ENCODE measurements at places on chromosomes 1 and 21.
A peak's percentile ranks its signal among the peaks of the same experiment; 100 is the strongest.

DNA sequence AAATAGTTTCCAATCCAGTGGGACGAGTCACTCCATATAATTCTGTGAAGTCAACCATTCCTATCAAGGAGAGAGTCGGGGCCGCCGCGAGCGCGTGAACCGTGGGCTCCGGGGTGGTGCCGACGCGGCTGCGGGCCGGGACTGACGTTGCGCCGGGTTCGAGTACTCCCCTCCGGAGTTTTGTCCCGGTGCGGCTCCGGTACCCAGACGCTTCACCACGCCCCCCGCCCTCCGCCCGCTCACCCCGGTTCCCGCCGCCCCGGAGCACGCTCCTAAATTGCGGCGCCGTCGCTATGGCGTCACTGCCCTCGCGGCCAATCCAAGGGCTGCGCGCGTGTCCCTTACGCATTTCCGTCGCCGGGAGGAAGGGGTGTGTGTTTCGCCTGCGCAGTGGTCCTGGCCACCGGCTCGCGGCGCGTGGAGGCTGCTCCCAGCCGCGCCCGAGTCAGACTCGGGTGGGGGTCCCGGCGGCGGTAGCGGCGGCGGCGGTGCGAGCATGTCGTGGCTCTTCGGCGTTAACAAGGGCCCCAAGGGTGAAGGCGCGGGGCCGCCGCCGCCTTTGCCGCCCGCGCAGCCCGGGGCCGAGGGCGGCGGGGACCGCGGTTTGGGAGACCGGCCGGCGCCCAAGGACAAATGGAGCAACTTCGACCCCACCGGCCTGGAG, at the start of gene ATAD3B:
TSS of gene ATAD3B (plus strand) at position 377 of the 664 bp plus-strand sequence. CDS start at position 497, 120 bp downstream.
- peak; percentile 72 for DNase-seq

GRCh38 chr1:184291701-184292100, 95.1 kb upstream of the C1orf21 start:
- DNase-seq = no peak

DNA sequence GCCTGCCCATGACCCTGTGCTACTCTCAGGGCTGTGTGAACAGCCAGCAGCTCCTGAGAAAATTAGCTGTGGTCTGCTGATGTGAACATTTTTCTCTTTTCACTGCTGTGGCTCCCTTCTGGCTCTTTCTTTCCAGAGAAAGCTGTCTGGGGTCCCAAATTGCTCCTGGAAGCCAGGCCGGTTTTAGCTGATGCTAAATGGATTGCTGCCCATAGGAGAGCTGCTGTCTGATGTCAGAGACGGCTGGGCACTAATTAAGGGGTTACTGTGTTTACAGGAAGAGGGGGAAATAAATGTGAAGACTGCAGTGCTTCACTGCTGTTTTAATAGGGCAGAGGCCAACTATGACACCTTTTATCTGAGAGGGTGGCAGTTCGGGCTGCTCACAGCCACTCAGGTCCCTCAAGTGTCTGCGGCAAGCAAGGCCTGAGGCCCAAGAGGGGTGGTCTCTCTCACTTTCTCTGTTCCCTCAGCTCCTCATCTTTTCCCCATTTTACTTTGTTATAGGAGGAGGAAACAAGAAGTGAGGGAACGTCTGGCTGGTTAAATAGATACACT, 106.0 kb upstream of the GNG12 start:
- no peak for DNase-seq

- no peak for DNase-seq
Observed at GRCh38 chr21:28518630-28519029, 474.0 kb downstream of the LTN1 start.

GRCh38 chr21:44845418-44846223, 27.8 kb upstream of the SUMO3 start:
- DNase-seq = no peak

DNA sequence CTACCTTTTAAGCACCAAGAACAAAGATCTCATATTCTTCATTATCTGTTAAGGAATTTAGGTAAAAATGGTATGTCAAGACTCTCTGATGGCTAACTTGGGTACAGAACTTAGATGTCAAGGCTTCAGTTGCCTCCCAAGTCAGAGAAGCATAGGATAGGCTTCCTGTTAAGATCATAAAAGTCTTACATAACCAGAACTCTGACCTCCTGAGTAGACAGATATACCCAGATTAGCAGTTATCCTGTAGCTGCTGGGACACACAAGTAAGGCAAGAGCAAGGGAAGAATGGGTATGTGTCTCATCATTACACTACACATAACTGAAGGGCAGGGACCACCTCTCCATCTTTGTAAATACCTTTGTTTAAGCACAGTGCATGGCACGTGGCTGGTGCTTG, 15.4 kb upstream of the KLHL12 start:
- no peak for DNase-seq

GRCh38 chr1:160800645-160801408, 4.9 kb downstream of the LY9 start:
- DNase-seq = no peak

DNA sequence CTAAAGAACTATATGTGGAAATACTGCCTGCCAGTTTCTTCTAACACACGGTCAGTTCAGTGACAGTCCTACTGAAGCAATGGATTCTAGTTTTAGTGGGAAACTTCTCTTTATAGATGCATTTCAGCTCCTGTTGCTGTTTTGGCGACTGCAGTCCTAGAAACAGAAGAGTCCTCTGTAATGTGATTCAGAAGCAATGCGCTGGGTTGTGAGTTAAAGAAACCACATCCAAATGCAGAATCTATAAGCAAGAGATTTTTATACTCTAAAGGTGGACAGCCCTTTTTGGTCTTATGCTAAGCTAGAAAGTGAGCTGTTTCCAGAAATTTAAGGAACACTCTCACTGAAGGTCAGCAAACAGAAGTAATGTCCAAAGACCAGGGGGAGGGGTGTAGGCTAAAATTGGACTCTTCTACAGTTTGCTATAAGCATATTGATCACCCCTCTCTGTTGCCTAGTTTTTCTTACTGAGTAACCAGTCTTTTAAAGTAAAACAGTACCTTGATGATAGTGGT, 30.8 kb downstream of the DUSP10 start:
- DNase-seq = no peak

GRCh38 chr1:226627050-226627755, 78.6 kb downstream of the STUM start:
- no peak for DNase-seq

DNA sequence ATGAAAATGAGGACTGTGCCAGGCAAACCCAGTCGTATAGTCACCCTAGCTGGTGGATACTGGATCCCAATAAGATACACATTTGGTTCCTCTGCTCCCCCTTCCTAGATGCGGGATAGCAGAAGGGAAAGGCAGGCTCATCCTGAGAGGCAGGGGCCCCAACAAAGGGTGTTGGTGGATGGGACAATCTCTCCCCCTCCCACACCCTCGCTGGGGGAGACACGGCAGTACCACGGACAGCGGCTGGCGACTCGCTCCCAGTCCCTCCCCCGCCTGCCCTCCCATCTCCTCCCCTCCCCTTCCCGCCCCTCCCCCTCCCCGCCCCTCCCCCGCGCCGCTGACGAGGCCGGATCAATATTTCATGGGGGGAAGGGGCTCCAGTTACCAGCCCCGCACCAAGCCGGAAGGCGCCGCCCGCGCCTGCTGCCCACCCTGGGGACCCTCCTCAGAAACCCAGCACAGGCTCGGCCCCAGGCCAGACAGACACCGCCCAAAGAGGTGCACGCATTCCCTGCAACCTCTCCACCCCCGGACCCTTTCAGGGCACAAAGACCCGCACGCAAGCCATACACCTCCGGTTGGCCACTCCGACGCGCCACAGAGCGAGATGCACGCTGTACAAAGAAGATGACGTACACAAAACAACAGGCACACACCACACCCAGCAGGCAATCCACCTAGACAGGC, 11.5 kb downstream of the RIMS3 start:
- no peak for DNase-seq

- DNase-seq = no peak
Observed at GRCh38 chr1:114097109-114097508, 56.6 kb downstream of the SYT6 start.

DNA sequence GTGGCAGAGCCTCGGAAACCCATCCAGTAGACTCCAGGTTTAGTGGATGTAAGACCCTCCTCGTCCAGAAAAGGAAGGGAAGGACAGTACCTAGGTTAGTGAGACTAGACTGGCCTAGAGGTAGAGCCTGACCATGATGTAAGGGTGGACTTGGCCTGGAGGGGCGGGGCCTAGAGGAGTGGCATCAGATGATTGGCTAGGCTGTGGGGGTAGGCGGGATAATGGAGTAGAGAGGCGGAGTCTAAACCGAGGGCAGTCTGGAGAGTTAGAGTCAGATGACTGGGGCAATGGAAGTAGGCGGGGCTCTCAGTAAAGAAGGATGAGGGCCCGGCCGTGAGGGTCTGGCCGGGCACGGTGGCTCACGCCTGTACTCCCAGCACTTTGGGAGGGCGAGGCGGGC, 70.1 kb downstream of the EPHB2 start:
- DNase-seq = no peak

GRCh38 chr1:207227131-207227630, 94.3 kb upstream of the CD55 start:
- no peak for DNase-seq

GRCh38 chr21:16124378-16125138, 394.8 kb downstream of the USP25 start:
- peak; percentile 86 for DNase-seq

DNA sequence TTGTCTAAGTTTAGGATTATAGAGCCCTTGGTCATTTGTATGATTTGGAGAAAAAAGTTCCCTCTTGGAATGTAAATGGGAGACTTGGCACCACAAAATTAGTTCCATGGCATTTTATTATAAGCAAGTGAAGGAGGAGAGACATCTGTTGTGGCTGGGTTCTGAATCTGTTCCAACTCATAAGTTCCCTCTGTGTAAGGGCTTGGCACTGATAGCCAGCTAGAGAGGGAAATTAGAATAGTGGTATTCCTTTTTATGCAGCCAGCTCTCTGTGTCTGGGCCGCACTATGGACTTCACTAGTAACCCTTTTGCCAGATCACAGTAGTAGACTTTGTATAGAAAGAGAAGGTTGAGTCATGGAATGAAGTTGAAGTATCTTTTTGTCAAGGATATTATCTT, 31.1 kb downstream of the GNAI3 start:
- DNase-seq = no peak

GRCh38 chr1:93427656-93428055, 20.3 kb upstream of the FNBP1L start:
- DNase-seq = no peak

- DNase-seq = no peak
Observed at GRCh38 chr1:237685551-237685950, 205.2 kb downstream of the ZP4 start.

- DNase-seq = no peak
Observed at GRCh38 chr21:21713651-21714180, 715.5 kb downstream of the NCAM2 start.

All from skeletal muscle cell (primary cell).